ENCODE measurements at places on chromosomes 6 and 20.

DNA sequence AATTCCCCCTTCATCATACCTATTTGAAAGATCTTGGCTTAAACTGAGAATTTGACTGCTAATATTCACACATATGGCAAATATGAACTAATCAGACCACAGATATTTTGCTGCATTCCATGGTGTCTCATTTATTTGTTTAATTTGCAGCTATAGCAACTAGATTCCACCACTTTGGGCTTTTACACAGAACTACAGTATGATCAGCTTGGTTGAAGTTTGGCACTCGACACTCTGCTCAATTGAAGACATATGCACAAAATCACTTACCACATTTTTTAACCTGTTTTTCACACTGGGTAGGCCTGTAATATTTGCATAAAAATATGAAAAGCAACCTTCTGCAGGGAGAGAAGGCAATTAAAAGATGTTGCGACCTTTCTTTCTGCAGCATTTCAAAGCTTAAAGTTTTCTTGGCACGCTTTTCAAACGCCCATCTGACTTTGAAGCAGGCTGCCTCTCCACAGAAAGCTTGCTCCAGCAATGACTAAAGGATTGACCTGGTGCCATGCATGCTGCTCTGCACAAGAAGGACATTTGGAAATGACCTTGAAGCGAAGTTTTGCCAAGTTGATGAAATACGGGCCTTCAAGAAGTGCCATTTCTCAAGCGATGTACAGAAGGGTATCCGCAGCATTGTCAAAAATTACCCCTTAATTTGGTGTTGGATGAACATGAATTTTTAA lies 126.7 kb downstream of the AIG1 start:
- DNase-seq, result peak; percentile 68

GRCh38 chr6:17635568-17635967 lies 35.5 kb downstream of the FAM8A1 start:
- DNase-seq, result no peak

DNA sequence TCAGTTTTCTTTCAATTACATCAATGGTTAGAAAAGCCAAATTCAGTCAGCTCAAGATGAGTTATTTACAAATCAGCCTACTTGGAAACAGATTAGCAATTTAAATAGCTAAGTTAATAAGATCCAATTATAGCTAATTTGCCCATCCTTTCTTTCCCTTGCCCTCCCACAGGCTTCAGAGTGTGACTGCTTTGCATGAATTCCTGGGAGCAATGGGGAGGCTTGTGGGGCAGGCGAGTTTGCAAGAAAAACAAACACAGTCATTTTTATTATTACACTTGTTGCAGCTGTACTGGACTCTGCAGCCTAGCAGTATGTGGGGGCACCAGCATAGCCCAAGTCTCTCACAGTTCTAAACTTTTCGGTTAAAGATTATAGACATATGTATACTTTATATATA lies 219.0 kb downstream of the NKAIN2 start:
- DNase-seq, result no peak

GRCh38 chr6:137182654-137183073 lies 9.2 kb upstream of the IL22RA2 start:
- no peak for DNase-seq

DNA sequence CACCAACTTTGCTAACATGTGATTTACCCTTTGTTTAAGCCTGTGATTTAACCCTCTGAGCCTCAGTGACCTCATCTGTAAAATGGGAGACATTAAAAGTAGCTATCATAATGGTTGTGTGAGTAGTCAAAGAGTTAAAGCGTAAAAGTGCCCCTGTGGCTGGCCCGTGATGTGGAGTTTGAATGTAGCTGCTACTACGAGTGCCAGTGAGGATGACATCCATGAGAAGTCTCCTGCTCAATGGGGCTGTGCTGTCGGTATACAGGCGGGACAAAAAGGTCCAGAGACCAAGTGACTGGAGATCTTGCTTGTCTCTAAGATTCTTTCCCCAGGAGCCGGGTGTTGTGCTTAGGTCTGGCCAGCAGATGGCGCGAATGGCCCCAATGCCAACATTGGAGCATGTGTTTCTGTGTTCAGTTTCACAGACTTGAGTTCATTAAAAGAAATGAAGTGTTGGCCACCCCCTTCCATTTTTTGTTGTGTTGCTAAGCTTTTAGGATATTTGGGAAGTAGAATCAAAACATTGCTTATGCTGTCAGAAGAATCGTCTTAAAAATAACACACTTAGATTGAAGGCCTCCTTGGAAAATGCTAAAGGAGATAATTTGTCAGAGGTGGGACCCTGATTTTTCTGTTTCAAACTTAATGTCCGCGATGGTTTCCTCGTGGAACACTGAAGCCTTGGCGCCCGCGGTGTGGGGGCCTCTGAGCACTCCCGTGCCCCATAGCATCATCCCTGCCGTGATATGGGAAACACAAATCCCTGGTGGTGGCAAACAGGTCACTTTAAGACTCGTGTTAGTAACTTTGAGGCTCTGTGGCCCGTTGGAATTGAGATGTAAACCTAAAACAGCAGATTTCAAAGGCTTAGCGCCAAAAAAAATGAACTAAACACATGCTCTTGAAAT lies 9.3 kb upstream of the RBM38 start:
- DNase-seq, result peak; percentile 79

DNA sequence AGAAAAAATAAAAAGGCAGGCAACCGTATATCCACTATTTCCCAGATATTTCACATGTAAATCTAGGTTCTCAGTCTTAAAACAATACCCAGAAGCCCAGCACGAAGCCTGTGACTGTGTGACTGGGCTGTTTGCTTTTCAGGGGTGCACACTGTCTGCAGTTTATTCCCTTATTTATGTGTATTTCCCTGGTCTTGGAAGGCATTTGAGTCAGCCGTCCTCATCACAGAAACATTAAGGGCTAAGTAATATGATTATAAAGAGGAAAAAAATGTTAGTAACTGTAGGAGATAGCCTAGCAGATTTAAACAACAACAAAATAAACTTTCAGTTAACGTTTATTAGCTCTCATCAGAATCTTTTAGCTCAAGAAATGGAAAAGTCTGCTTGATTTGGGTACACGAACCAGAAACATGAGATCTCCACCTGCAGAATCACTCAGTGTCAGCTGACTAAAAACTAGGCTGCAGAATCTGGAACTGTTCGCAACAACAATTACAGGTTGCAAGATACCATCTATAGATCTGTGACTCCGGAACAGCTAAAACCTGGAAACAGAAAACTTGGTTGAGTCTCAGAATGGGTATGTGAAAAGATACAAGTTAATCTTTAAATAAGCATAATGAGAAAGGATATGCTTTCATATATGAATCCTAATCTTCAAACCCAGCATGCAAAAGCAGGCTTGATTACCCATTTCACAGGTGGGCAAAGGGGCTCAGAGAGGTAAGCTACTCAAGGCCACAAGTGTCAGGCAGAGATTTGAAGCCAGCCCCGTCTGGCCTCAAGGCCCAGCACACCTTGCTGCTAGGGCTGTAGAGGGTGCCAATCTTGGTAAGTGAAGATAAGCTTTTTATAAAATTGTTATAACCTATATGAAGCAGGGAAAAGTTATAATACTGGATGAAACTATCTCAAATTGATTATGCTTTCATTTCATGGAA lies 21.1 kb downstream of the GCLC start:
- no peak for DNase-seq

- DNase-seq, result no peak
Observed at GRCh38 chr6:69138893-69139494, 503.9 kb downstream of the ADGRB3 start.

- DNase-seq, result no peak
Observed at GRCh38 chr20:34043025-34043424, 49.3 kb downstream of the RALY start.

DNA sequence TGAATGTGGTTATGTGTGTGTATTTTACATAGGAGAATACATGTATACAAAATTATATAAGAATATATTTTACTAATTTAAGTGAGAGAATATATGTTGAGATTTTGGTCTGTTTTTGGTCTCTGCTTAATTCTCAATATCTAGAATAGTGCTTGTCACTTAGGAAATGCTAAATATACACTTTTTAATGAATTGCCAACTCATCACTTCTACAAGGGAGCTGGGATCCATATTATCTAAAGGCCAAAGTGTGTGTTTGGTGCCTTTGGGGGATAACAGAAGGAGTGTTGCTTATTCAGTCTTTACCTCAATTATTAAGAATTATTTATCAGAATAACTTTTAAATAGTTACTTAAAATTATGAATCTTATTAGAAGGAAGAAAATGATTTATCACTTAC lies 1304.8 kb downstream of the HACE1 start:
- no peak for DNase-seq

DNA sequence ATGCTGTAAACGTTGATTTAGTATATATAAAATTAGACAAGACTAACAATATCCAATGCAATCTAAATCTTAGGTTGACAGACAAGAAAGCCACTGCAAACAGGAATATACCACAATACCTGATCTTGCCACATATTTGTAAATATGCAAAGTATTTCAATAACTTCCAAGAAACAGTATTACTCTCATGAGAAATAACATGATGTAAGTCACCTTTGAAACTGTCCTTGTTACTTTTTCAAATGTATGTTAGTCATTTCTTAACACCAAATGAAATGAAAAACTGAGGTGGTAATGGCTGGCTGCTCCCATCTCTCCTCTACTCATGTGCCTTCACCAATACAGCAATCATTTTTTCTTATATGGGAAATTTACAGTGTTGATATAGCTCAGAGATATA lies 118.7 kb downstream of the ATG5 start:
- DNase-seq, result no peak

DNA sequence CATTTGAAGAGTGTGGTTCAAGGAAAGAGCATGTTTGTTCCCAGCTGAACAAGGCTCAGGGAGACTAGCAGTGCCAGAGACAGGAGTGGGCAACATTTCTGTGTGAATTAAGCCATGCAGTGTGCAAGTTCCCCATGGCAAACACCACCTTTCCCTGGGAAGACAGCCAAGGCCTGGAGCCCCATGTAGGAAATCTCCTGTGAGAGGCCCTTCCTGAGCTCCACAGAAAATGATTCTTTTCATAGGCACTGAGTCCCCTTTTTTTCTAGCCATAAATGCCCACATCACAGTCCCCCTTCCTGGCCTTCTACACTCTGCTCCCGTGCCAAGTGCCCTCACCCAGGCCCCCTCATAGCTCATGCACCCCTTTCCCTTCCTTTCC lies 11.8 kb upstream of the TRAM2 start:
- peak; percentile 21 for DNase-seq

DNA sequence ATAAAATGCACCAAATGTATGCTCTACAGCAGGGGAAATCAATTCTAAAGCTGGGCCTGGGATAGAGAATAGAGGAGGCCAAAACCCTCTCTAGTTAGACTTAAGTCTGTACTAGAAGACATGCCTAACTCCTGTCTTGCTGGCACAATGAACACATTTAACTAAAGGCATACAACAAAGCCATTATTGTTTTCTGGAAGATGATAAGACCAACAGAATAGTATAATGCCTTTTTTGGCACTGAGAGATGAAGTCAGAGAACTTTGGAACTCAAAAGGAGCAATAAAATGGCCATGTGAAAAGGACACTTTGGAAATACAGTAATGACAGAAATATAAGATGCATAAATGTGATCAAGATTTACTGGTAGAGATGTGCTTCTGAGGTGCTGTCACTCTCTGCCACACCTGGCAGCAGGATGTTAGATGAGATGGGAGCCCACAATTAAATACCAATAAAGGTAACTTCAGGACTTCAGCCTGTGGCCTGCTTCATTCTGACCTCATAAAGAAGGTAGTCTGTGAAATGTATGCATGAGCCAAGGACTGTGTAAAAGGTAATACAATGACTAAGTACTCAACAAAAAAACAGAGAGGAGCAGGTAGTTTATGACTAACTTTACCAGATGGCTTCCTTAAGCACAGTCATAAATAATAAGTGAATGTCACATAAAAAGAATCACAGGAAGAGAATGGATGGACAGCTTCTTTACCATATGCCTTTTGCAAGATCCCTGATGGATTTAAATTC lies 333.4 kb downstream of the BCKDHB start:
- no peak for DNase-seq

GRCh38 chr6:113998811-113999210 lies 27.9 kb upstream of the HDAC2 start:
- no peak for DNase-seq

- DNase-seq, result no peak
Observed at GRCh38 chr20:41200446-41201202, 63.3 kb downstream of the PLCG1 start.

DNA sequence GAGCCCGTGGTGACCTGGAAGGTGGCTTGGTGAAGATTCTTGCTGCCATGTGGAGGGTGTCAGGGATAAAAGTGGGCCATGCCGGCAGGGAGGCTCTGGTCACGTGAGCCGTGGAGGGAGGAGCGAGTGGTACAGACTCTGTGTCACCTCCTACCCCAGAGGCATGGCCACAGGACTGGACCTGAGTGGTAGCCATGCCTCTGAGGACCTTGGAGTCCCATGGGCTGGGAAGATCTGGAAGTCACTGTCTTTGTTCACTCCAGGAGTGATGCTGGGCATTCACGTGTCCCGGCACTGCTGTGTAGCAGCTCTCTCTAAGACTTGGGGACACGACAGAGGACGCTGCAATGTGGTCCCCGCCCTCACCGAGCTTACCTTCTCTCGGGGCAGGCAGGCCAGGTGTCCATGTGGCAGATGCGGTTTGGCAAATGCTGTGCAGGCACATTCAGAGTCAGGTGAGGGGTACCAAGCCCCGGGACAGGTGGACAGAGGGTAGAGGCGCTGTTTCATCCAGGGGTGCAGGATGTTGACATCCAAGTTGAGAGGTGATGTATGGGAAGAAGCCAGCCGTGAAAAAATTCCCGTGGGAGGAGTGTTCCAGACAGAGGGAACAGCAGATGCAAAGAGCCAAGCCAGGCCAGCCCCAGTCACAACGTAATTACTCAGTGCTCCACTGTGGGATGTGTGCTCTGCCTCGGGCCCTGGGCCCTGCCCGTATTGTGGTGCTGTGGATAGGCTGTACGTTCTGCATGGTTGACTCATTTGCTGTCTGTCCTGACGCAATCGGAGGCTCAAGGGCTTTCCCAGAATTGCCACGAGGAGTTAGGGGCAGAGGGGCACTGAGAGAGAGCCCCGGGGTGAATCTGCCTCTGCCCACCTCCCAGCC lies 307.8 kb downstream of the TAF4 start:
- DNase-seq, result no peak

- peak; percentile 83 for DNase-seq
Observed at GRCh38 chr20:31991339-31991705, 18.9 kb upstream of the CCM2L start.

DNA sequence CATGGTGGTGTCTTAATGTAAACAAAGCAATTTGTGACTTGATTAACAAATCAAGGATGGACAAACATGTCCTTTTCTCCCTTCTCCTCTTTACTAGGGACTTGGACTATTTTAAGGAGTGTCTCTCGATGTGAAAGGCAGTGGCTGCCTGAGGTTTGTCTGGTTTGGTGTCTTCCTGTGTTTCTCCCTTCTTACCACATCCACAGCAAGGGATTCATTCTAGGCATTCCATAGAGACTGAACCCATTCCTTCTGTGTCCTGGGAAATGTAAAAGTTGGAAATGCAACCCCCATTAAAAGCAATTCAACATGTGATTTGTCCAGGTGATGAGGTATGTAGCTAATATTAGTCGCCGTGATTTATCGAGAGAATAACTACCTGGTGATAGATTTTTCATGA lies 15.9 kb downstream of the NRN1 start:
- DNase-seq, result no peak

GRCh38 chr6:51301962-51302361 lies 483.3 kb downstream of the TFAP2B start:
- no peak for DNase-seq

DNA sequence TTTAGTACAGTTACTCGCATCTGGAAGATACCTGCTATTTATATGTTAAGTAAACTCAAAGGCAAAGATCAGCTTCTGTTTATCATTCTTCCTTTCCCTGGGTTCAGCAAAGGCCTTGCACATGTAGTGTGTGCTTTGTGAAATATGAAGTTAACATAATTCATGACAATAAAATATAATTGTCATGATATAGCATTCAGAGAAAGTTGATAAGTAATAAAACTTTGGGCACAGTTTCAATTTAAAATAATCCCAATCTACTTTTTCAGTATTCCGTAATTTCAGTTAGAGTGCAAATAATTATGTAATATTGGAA lies 51.9 kb upstream of the ZNF217 start:
- no peak for DNase-seq
